Endothelial cell (in vitro differentiated cells): ENCODE measurements at places on chromosomes 6 and 20. TPM values are rescaled to one million over a fixed set of nuclear protein-coding genes. Genes with fewer than 3 reads are reported as not detected.

Gene SLC35D3
- total RNA-seq: not detected

Gene RAMACL
- total RNA-seq: 4.9 TPM

Gene PERP
- total RNA-seq: 11.4 TPM

Gene FOXO3
- total RNA-seq: 34.6 TPM

Gene PROKR2
- total RNA-seq: not detected

DNA sequence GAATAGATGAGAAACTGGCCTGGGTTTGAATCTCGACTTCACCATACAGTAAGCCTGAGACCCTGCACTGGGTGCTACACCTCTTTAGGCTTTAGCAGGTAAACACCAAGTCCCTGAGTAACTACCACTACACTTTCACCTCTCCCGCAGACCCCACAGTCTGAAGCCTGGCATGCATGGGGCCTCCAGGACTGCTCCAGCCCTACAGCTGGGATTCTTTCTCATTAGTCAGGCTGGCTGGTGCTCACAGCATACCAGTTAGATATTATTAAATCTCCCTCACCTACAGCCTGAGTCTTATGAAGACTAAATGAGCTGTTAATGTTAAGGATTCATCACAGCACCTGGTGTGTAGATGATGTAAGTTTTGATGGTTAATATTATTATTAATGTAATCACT is 388.7 kb downstream of the ARHGAP18 start:
- DNase-seq: no peak

GRCh38 chr6:157753291-157753690 is 69.8 kb upstream of the SNX9 start:
- DNase-seq: no peak

DNA sequence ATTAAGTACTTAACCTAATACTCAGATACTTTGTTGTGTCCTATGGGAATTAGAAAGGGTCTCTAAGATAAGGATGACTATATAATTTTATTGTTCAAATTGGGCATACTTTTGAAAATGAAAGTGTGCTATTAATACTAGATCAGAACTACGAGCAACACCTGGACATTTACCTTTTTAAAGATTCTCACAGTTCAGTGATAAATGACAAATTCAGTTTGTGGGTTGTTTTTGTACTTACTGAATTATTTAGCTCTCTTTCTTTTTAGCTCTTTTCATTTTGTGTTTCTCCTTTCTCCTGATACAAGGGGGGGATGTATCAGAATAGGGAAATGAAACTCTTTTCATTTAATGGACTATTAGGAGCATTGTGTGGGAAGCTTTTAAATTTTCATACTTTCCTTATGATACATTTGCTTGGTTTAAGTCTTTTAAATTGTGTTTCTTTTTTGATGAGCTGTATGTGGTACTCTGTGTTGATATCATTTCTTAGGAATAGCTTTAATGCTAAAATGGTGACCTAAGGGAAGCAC is 47.5 kb downstream of the PHF3 start:
- DNase-seq: no peak

- DNase-seq: peak; percentile 40
Observed at GRCh38 chr20:64045346-64046011, 4.0 kb downstream of the SOX18 start.
